ENCODE measurements at places on chromosomes 2 and 18.
A peak's percentile ranks its signal among the peaks of the same experiment; 100 is the strongest.

GRCh38 chr2:211737282-211737681, 801.3 kb downstream of the ERBB4 start:
- DNase-seq = no peak

GRCh38 chr2:74078466-74078865, 69.2 kb downstream of the BOLA3 start:
- no peak for DNase-seq

GRCh38 chr2:105261061-105261460, 19.5 kb downstream of the GPR45 start:
- DNase-seq = no peak

DNA sequence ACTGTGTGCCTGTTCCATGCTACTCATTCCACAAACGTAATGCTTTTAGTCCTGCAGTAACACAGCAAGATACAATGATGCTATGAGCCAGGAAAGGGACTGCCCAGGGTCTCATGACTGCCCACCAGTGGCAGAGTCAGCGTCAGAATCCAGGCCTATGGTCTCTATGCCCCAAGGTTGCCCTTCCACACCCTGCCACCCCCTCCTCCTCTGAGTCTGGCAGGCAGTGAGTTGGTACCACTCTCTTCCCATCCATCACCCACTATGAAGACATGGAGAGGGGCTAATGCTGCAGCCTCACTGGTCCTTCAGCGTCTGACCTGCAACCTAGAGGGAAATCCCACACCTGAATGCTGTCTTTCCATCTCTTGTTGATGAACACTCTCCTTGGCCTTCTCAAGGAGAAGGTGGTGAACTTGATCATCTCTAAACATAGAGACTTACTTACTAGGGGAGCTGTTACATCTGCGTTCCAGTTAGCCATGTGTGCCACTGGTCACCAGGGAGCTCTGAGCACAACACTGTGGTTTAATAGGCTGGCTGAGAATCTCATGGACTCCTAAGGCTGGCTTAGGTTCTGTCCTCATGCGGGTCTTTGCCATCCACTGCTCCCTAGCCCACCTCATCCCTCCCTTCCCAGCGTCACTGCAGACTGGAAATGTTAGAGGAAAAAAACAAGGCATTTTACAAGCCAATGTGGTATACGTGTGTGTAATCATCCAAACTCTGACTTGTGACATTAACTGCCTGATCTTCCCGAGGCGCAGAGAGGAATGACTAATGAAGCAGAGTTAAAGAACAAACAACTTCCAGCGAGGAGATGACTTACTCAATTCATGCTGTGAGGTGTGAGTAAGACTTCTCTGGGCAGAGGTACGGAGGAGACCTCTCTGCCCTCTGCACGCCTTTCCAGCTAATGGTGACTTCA, 28.8 kb downstream of the STEAP3 start:
- peak; percentile 5 for DNase-seq

DNA sequence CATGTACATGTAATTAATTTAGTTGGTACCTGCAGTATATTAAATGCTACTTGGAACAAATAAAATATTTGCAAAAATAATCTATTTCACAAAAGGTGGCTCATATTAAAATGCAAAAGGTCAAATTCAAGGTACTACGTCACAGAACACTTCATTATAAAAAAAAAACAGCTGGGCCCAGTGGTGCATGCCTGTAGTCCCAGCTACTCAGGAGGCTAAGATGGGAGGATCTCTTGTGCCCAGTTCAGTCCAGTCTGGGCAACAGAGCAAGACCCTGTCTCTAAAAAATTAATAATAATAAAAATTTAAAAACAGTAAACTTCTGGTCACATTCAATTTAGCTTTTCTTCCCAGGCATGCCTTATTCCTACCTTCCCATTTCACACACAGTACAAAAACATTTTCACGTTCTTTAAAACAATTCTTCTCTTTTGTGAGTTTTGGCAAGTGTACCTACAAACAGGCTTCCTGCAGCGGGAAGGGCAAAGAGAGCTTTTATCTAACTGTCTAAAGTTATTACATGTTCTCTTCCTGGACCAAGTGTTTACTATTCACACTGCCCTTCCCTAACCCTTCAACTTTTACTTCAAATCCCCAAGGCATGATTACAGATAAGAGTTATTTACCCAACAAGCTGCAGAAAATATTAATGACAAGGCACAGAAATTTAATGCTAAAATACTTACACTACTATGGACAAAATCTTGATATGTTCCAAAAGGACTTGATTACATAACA, 10.7 kb downstream of the BAZ2B start:
- no peak for DNase-seq

DNA sequence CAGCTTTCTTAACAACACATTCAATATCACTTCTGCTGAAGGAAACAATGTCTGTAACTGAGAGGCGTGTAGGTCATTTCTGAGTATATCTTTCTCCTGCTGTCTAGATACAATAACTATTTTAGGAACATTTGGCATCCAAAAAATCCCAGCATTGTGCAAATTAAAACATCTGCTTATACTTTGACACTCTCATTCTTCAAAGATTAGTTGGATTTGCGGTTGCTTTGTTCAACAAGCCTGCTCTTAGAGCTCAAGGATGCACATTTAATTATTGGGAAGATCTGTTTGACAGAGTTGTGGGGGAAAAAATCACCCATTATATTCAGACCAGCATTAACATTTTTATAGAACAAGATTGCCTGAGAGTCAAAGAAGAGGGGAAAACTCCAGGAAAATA, 449.5 kb upstream of the HNRNPA3 start:
- DNase-seq = no peak

- DNase-seq = no peak
These were observed 12.3 kb downstream of the SCG2 start for GRCh38 chr2:223589901-223590300.

DNA sequence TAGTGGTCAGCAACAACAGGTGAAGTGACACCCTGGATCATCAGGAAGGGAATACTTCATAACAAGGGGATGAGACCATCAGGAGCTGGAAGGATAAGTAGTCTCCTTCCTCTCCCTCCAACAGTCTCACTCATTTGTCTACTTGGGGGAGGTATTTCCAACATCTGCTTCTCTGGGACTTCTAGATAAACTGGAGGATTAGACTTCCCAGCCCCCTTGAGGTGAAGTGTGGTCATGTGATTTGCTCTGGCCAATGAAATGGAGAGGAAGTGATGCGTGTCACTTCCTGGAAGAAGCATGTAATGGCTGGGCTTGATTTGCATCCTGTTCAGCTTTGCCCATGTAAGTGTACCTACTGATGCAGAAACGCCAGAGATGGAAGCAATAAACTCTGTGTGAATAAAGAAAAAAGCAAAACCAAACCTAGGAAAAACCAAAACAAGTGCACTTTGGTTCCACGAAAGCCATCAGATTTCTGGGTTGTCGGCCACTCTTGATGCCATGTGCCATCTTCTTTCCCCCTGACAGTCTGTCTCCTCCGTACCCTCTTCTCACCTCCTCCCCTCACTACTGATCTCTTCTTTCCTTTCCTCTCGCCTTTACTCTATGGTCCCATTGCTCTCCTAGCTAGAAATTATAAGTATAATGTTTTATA, 76.1 kb upstream of the DNMT3A start:
- DNase-seq = no peak

DNA sequence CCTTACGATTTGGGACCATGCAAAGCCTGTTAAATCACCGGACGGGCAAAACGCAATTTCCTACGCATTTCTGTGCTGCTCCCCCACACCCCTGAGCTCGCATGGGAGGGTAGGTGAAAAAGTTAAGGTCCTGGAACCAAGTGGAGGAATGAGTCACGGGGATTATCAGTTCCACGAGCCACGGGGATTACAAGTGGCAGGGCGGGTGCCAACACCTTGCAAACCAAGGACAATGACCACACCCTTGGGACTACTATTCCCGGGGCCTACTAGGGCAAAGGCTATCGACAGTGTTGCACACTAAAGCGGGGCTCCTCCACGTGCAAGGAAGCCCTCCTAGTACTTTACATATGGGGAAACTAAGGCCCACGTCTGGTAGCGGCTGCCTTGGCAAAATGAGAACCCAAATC, 447 bp downstream of the RETSAT start:
- peak; percentile 13 for DNase-seq

- no peak for DNase-seq
These were observed 44.5 kb downstream of the DDX18 start for GRCh38 chr2:117858892-117859531.

DNA sequence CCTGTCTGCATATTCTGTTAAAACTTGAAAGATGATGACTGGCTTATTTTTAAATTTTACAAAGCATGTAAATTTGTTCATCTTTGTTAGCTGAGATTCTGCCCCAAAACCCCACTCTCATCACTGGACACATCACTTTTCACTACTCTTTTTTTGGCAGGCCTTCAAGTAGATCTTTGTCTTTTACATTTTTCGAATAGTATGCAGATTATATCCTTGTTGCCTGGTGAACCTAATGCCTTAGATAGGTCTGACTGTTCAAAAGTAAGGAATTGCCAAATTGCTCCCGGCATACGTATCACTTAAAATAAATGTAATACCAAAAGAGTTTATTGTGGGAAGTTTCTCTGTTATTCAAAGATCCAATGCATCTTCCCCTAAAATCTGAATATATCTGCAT, 303.3 kb downstream of the XIRP2 start:
- DNase-seq = no peak
